Mesenchymal stem cell (in vitro differentiated cells and primary cell): ENCODE measurements at places on chromosomes 2 and 18.

DNA sequence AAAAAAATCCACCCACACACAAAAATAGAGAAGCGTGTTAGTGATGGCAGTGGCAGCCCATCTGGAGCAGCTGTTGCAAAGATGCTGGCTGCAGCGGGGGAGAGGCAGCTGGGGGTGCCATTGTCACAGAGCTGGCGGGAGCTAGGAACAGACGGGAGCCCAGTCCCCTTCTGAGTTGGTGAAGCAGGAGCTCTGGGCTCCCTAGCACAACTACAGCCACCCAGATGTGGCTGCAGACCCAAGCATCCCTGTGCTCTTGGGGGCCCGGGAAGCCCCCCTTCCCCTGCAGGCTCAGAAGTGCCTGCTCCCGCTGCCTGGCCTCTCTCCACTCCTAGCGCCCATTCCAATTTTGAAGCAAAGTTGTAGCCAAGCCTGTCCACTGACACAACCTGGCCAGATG is 366.6 kb upstream of the MC4R start:
- no peak for DNase-seq
- no peaks in the 10 kb centered on the region for H3K4me1 ChIP-seq
- no peaks in the 10 kb centered on the region for H3K27me3 ChIP-seq
- no peaks in the 10 kb centered on the region for H3K36me3 ChIP-seq
- H3K4me3 ChIP-seq, result no peak overlapping the region

DNA sequence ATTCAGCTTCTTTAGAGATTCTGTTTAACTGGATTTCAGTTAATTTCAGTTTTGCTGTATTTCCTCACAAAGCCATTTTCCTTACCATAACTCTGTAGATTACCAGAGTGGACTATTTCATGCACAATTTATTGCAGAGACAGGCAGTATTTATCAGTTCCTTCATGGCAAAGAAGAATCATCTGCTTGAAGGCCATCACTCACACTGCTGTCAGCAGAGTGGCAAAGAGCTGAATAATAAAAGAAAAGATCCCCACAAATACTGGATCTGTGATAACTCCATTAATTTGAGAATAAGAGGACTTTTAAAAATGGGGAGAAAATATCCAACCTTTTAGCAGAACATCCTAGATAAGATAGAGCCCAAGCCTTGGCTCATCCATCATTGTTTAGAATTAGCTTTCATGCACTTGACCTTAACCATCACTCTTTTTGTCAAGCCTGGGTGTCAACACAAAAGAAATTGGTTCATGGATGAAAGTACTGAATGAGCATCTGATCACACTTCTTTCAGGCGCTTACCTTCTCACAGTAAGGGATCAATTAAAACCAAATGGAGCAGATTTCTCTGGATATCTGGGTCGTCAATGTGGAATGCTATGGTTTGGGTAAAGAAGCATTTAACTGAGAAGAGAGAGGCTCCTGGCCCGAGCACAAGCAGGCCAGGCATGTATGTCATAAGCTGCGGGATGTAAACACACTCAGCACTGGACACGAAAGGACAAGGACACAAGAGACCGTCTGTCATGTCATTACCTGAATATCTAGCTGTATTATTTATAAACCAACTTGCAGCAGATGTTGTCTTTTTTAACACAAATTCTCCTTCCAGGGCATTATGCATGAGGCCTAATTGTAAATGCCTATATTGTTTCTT is 376.2 kb downstream of the ZNF521 start:
- DNase-seq, result no peak
- no peaks in the 10 kb centered on the region for H3K36me3 ChIP-seq
- H3K4me1 ChIP-seq, result no peaks in the 10 kb centered on the region

GRCh38 chr2:167212014-167212648 is 323.9 kb downstream of the XIRP2 start:
- H3K27ac ChIP-seq, result no peak overlapping the region
- no peak overlapping the region for H3K4me3 ChIP-seq
- no peaks in the 10 kb centered on the region for H3K27me3 ChIP-seq
- H3K36me3 ChIP-seq, result no peaks in the 10 kb centered on the region
- DNase-seq, result peak; percentile 55

DNA sequence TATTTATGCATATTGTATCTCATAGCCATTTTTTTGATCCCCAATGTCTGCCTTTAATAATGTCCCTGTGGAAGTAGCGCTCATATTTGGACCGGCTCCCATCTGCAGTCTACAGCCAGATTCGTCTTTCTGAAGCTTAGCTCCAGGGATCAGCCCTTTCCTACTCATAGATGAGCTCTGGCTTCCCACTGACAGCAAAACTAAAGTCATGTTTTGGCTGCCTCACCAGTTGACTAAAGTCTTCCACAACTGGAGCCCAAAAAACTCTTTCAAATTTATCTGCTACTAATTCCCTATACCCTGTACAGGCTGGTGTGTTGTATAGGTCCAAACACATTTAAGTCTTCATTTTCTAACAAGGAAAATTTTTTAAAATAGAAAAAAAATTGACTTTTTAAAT is 294.2 kb upstream of the HNMT start:
- no peak for DNase-seq
- no peaks in the 10 kb centered on the region for H3K36me3 ChIP-seq
- no peak overlapping the region for H3K27ac ChIP-seq
- H3K4me3 ChIP-seq, result no peak overlapping the region

DNA sequence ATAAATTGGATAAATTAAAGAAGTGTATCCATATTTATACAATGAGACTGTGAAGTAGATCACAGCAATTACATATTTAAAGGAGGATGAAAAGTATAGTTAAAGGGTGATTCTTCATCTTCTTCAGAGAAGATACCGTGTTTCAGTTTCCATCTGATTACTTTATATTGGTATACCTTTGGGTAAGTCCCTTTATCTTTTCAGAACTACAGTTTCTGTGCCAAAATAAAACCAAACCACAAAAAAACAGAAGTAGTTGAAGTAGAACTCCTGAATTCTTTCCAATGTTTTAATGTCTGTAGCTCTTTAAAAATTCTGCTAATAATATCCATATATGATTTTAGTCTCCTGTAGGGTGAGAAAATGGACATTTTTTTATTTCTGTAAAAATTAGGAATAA is 231.2 kb upstream of the LINC00305 start:
- no peak overlapping the region for H3K27ac ChIP-seq
- DNase-seq, result no peak
- no peaks in the 10 kb centered on the region for H3K36me3 ChIP-seq
- H3K4me1 ChIP-seq, result no peaks in the 10 kb centered on the region
- no peaks in the 10 kb centered on the region for H3K27me3 ChIP-seq

DNA sequence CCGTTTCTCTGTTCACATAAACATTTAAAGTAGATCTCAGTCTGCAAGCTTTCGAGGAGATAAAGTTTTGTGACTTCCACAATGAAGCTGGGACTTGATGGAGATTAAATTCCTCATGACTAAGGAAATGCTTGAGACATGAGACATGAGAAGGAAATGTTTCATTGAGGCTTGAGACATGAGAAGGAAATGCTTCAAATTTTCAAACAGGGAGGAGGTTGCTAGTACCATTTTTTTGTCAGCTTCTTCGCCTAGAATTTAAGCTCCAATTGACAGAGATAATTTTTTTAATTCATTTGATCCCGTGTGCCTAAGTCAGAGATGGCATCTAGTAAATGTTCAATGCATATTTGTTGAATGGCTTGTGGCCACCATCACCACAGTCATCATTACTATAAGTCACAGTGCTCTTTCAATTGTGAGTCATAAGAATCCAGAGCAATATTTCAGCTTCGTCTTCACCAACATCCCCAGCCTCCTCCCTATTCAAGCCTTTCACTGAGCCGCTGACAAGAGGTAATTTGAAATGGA is 543 bp upstream of the MARCHF4 start:
- peaks cover 17% of the 10 kb centered on the region for H3K4me1 ChIP-seq
- DNase-seq, result peak; percentile 87

GRCh38 chr2:5845798-5846330 is 153.7 kb downstream of the SOX11 start:
- H3K27ac ChIP-seq, result no peak overlapping the region
- H3K4me1 ChIP-seq, result peaks cover 2% of the 10 kb centered on the region
- DNase-seq, result no peak
- no peaks in the 10 kb centered on the region for H3K27me3 ChIP-seq

DNA sequence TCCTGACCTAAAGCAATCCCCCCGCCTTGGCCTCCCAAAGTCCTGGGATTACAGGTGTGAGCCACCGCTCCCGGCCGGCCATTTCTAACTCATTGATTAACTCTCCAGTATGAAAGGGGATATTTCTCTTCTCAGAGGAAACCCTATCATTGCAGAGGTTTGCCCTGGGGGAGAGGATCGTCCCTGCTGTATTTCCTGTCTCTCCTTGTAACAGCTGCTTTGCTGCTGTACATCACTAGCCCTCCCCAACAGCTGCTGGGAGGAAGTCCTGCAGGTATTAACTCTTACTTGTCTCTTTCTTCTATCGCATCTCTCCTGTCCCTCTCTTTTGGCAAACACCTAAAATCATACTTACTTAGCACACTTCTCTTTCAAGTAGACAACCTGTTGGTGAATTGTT is 219.0 kb upstream of the DSEL start:
- no peaks in the 10 kb centered on the region for H3K4me1 ChIP-seq
- H3K27me3 ChIP-seq, result no peaks in the 10 kb centered on the region
- no peak for DNase-seq
- H3K4me3 ChIP-seq, result no peak overlapping the region
- H3K27ac ChIP-seq, result no peak overlapping the region

DNA sequence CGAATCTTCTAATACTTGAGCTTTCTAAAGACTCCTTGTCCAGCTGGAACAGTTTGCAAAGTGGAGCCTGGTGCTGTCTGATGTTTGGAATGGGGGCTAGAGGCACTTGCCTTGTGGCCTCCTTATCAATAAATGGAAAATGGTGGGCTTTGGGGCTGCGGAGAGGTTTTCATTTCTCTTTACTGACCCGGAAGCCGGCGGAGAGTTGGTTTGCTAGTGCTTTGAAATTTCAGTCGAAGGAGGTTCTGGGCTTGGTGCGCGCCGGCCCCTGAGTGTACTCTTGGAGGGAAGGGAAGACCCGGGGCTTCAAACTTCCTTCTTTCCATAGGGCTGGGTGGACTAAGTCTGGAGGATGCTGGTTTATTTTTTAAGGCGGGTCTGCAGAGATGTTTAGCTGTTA is 714 bp downstream of the RPIA start:
- no peaks in the 10 kb centered on the region for H3K27me3 ChIP-seq
- no peaks in the 10 kb centered on the region for H3K36me3 ChIP-seq
- H3K27ac ChIP-seq, result peak overlapping the region; percentile 14
- H3K4me3 ChIP-seq, result peak overlapping the region; percentile 98
- peak; percentile 36 for DNase-seq

GRCh38 chr2:219178377-219179175 is 501 bp downstream of the RETREG2 start:
- no peaks in the 10 kb centered on the region for H3K27me3 ChIP-seq
- peak; percentile 49 for DNase-seq
- H3K36me3 ChIP-seq, result peaks cover 60% of the 10 kb centered on the region
- H3K4me3 ChIP-seq, result peak overlapping the region; percentile 99

DNA sequence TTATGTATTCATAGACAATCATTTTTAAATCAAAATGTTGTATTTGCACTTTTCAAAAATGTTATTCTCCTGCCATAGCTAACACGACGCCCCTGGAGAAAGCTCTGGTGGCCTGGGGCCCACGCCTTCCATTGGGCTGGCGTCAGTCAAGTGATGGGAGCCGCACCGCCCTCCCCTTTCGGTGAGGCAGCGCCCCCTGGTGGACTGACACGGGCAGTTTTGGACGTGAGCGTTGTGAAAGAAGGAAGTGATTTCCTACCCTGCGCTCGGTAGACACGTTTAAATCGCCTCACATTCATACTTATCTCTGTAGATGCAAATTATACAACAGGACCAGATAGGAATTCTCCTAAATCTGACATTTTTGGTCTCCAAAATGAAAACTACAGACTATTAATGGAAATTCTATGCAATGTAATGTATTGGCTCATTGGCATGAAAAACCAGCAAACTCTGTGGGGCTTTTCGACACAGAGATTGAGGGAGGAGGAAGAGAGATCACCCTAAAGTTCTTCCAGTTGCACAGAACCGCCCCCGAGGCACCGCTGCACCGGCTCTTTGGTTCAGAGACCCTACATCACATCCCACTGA is 326.2 kb upstream of the SOX11 start:
- H3K27me3 ChIP-seq, result no peaks in the 10 kb centered on the region
- no peaks in the 10 kb centered on the region for H3K36me3 ChIP-seq
- DNase-seq, result peak; percentile 41
- no peaks in the 10 kb centered on the region for H3K4me1 ChIP-seq
- H3K4me3 ChIP-seq, result no peak overlapping the region
- no peak overlapping the region for H3K27ac ChIP-seq

DNA sequence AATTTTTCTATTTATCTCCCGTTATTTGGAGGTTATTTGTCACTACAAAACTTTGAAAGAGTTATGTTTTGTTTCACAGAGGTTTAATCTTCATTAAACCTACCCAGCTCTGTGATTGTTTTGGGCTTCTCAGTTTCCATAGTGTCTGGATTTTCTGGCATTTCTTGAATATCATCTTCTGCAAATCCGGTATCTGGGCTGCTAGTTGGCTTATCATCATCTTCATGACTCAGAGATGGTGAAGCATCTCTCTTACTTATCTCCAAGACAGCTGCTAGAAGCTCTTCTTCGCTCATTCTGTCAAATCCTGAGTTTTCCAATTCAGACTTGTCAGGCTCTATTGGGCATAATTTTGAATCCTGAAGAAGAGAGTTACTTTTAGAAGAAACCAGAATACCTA is 55.6 kb downstream of the VIL1 start:
- no peak overlapping the region for H3K27ac ChIP-seq
- no peaks in the 10 kb centered on the region for H3K27me3 ChIP-seq
- peaks cover 36% of the 10 kb centered on the region for H3K36me3 ChIP-seq
- H3K4me1 ChIP-seq, result no peaks in the 10 kb centered on the region
- H3K4me3 ChIP-seq, result no peak overlapping the region

DNA sequence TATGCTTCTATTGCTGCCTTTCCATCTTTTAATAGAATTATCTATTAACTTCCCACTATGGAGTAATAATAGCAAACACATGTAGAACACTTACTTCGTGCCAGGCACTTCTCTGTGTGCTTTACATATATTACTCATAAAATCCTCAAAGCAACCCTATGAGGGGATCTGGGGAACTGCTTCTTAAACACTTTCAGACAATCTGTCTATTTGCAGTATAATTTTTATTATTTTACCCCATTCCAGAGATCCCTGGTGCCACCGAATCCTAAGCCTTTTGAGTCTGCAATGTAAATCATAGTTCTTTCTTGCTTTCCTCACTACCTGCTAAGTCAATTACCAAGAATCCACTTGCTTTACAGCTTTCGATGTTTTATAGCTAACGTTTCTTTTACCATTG is 25.6 kb upstream of the GCFC2 start:
- no peak overlapping the region for H3K27ac ChIP-seq
- H3K36me3 ChIP-seq, result no peaks in the 10 kb centered on the region
- H3K4me1 ChIP-seq, result no peaks in the 10 kb centered on the region

DNA sequence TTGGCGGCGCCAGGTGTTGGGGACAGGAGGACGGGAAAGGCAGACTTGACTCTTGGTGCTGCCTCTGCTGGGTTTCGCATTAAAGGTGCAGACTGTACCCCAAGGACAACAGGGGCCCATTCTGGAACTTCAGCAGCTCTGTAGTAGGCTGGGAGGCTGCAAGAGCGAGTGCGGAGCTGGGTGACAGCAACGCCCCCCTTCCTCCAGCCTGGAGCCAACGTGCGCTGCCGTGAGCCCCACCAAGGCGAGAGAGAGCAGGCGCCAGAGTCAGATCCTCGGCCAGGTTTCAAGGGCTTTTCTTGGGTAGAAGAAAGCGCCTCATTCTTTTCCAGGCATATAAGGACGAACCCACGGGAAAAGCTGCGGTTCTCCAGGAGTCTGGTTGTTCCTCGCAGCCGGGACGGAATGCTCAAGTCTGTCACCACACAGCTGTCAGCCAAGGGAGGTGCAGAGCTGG is 1.9 kb downstream of the DOK6 start:
- peak; percentile 1 for DNase-seq
- H3K4me3 ChIP-seq, result no peak overlapping the region
- no peaks in the 10 kb centered on the region for H3K36me3 ChIP-seq
- peaks cover 16% of the 10 kb centered on the region for H3K4me1 ChIP-seq
- H3K27ac ChIP-seq, result no peak overlapping the region
- peaks cover 16% of the 10 kb centered on the region for H3K27me3 ChIP-seq
